ENCODE measurements at places on chromosomes 7 and 10.
A peak's percentile ranks its signal among the peaks of the same experiment; 100 is the strongest.

- no peak for DNase-seq
These were observed 106.8 kb downstream of the GALNT17 start for GRCh38 chr7:71238581-71239295.

GRCh38 chr10:84344526-84344925 lies 16.1 kb downstream of the CCSER2 start:
- no peak for DNase-seq

DNA sequence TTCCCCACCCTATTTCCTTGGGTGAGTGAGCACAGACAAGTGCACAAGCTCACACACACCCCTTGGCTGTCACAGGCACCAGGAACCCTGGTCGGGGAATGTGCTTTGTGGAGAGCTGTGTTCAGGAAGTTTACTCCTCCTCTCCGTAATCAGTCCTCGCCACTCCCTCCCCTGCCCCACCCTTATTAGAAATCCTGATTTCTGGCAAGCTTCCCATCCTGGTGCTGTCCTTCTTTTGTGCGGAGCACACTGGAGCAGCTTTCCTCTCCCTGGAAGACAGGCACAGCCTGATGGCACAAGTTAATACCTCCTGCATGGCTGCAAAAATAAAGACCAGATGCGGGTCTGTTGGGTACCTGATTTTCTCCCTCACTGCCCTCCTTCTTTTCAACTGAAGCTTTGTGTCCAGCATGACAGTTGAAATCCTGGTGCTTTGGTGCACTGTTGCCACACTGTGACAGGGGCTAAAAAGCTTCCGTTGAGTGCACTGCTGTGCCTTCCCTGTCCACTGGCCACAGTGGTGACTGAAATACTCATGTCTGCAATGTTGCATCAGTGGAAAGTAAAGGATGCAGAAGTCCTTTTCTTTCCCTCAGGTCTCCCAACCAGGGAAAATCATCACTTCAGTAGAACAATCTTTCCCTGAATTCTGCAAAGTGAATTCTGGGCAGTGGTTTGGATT lies 55.0 kb downstream of the LRRC4 start:
- peak; percentile 58 for DNase-seq

- DNase-seq = no peak
These were observed 4.1 kb downstream of the PRSS2 start for GRCh38 chr7:142774826-142775225.

- DNase-seq = no peak
These were observed 267.2 kb downstream of the PAXIP1 start for GRCh38 chr7:154735766-154736165.

- peak; percentile 81 for DNase-seq
These were observed 2.7 kb downstream of the VGF start for GRCh38 chr7:101162551-101163278.

- DNase-seq = no peak
These were observed 11.0 kb upstream of the RSBN1L start for GRCh38 chr7:77685233-77685632.

GRCh38 chr7:1514995-1515401 lies 10.8 kb upstream of the INTS1 start:
- no peak for DNase-seq

GRCh38 chr7:89680161-89680560 lies 474.1 kb upstream of the STEAP1 start:
- DNase-seq = no peak

DNA sequence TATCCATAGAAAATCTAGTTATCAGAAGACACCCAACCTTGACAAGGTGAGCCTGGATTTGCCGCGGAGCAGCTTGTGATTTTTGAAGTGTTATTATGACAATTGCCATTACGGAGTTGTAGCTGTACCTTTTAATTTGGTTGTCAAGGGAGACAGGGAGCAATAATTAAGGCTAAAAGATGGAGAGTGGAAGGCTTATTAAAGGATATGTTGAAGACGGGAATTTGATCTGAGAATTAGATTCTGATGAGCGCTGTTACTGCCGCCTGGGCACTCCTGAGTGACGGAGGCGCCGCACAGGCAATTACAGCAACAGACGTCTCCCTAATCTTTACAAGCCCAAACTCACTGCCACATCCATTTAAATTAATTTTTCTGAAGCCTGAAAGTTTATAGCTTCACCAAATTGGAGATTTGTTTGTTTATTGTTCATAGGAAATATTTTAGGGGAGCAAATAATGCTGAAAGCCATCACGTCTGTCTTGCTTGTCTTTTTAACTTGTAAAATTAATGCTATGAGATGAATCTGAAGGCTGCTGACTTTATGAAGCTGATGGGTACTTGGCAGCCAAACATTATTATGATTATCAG lies 475.0 kb upstream of the ADARB2 start:
- DNase-seq = no peak

DNA sequence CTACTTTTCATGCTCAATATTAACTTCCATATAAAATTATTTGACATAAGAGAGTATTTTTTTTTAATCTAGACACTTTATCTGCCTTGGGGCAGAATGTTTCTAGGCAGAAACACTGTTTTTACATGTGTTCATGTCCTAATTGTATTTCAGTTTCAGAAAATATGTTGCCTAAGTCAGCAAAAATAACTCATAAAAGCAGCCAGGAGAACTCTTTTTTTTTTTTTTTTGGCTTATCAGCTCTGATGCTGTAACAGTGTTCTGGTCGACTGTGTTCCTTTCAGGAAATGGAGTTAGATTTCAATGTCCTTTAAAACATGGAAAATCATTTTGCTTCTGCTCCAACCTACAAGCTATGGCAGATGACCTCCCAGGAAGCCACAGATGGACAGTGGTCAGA lies 63.2 kb upstream of the OPALIN start:
- no peak for DNase-seq

- no peak for DNase-seq
These were observed 7.8 kb downstream of the ZNF680 start for GRCh38 chr7:64555046-64555445.

DNA sequence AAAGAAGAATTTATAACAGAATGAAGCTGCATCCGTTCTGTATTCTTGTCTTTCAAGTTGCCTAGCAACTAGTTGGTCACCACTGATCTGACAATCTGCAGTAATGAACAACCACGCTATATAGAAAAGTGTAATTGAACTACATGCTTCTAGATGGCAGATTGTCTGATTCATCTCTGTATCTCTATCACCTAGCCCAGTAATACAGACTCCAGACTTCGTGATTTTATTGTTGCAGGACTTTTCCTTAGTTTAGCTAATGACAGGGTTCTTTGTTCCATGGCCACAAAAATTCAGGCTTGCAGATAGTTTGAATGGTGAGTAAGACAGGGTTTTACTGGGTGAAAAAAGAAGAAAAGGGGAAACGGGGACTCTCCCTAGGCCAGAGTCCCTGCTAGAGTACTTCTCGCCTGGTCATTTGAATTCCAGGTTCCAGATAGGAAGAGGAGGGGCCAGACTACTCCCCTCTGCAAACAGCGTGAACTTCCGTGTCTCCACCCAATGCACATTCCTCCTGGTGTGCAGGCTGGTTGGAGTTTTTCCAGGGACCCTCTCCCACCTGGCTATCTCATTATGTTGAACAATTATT lies 45.9 kb downstream of the COL1A2 start:
- no peak for DNase-seq

DNA sequence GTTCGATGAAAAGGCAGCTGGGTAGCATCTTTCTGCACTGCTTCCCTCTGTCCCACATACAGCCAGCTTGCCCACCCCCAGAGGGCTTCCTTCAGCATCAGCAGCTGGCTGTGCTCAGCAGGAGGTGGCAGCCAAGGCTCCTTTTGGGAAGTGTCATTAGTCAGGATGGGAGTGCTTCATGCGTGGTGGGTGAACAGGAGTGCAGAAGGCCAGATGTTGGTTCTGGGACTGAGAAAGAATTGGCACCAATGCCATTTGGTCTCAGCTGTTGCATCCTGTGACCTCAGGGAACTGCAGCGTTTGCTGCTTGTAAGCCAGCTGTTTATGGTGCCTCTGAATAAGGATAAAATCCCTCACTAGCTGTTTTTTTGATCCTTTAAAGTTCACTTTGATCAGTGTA lies 131.1 kb upstream of the SORCS3 start:
- DNase-seq = no peak

DNA sequence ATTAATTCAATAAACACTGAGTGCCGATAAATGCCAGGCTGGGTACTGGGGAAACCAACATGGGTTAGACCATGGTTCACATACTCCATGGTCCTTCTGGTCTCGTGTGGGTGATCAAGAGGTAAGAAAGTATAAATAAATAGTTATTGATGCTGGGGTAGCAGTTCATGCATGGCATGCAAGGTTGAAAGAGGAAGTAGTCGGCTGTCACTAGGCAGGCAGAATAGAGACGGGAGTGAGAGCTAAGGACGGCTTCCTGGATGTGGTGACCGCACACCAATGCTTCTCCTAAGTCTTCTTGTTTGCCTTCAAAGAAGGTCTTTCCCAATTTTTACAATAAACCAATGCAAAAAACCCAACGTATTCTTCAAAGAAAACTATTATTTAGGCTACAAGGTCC lies 208.6 kb downstream of the ADAM12 start:
- DNase-seq = no peak

DNA sequence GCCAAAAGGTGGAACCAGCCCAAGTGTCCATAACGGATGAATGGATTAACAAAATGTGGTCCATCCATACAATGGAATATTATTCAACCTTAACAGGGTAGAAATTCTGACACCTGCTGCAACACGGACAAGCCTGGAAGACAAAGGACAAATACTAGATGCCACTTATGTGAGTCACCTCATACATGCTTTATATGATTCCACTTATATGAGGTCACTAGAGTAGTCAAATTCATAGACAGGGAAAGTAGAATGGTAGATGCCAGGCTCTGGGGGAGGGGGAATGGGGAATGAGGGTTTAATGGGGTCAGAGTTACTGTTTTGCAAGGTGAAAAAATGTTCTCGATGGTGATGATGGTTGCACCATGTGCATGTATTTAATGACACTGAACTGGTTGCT lies 34.0 kb upstream of the CYTH3 start:
- DNase-seq = no peak

GRCh38 chr10:132354356-132355094 lies 22.5 kb downstream of the LRRC27 start:
- DNase-seq = no peak

- DNase-seq = no peak
These were observed 1.5 kb downstream of the IFIT1 start for GRCh38 chr10:89393898-89394297.

DNA sequence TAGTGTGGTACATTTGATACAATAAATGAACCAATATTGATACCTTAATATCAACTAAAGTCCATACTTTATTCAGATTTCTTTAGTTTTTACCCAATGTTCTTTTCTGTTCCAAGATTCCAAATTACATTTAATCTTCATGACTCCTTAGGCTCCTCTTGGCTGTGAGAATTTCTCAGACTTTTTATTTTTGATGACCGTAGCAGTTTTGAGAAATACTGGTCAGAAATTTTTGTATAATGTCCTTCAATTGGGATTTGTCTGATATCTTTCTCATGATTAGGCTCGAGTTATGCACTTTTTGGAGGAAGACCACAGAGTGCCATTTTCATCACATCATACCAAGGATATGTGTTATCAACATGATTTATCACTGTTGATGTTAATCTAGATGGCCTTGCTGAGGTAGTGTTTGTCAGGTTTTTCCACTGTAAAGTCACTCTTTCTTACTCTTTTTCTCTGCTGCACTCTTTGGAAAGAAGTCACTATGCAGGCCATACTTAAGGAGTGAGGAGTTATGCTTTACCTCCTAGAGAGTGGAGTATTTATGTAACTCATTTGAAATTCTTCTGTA lies 12.9 kb upstream of the ENTPD1 start:
- DNase-seq = no peak

GRCh38 chr7:112882991-112883390 lies 92.8 kb upstream of the TMEM168 start:
- no peak for DNase-seq

- no peak for DNase-seq
These were observed 40.2 kb downstream of the NUP205 start for GRCh38 chr7:135597926-135598305.

GRCh38 chr7:70040970-70041766 lies 442.9 kb downstream of the AUTS2 start:
- no peak for DNase-seq

- no peak for DNase-seq
These were observed 188.6 kb upstream of the PRPS1L1 start for GRCh38 chr7:18216270-18216669.

- DNase-seq = no peak
These were observed 102.8 kb downstream of the PRKG1 start for GRCh38 chr10:51176976-51177695.

DNA sequence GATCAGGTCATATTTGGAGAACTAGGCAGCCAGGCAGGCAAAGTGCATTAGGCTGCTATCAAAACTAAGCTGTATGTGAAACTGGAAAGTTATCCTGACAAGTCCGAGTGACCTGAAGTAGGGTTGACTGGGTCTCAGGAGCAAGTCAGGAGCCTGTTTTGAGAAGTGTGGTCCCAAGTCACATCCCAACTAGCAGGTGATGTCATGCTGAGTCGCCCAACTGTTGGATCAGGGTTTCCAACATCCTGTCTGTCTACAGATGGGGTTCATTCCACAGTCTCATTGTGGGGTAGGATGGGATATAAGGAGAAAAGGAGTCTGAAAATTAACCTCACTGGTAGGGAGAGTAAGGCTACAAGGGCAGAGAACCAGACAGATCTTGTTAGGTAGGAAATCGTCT lies 27.0 kb downstream of the SLC26A4 start:
- DNase-seq = no peak

GRCh38 chr7:112905950-112906349 lies 115.8 kb upstream of the TMEM168 start:
- no peak for DNase-seq

GRCh38 chr7:139940866-139941265 lies 111.8 kb downstream of the TBXAS1 start:
- no peak for DNase-seq

DNA sequence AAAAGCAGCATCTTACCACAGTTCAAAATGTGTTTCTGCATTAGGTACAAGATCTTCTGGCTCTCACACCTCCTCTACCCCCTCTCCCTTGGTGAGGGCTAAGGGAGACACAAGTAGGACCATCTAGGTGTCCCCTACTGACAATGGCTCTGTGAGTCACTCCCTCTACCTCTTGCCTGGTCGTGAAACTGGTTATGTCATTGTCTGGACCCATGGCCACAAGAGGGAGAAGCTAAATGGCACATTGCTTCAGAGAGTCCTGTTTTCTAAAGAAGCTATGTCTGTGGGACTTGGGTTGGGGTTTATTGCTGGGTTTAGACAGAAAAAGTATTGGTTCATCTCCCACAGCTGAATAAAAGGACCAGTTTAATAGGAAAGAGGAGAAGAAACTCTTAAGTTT lies 4.0 kb upstream of the PLXNA4 start:
- no peak for DNase-seq

DNA sequence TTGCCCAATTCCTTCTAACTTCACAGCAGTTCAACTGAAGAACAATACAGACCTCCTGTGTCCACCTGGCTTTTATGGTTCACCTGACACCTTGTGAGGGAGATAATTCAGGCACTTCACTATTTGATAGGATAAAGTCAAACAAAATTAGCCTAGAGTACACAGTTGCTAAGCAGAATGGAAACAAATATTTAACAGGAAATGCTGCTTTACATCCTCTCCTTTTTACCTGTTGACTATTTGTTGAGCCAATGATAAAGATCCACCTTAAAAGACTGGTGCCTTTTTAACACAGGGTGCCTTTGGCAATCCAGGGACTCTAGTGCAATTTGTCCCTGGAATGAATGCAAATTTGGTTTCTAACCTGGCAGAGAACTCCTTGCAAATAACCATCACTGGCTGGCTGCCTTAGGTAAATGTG lies 39.8 kb downstream of the ITPRID1 start:
- no peak for DNase-seq

- DNase-seq = no peak
These were observed 4.2 kb upstream of the RPEL1 start for GRCh38 chr10:103241262-103242011.
